ENCODE measurements at places on chromosomes 3 and 15.

DNA sequence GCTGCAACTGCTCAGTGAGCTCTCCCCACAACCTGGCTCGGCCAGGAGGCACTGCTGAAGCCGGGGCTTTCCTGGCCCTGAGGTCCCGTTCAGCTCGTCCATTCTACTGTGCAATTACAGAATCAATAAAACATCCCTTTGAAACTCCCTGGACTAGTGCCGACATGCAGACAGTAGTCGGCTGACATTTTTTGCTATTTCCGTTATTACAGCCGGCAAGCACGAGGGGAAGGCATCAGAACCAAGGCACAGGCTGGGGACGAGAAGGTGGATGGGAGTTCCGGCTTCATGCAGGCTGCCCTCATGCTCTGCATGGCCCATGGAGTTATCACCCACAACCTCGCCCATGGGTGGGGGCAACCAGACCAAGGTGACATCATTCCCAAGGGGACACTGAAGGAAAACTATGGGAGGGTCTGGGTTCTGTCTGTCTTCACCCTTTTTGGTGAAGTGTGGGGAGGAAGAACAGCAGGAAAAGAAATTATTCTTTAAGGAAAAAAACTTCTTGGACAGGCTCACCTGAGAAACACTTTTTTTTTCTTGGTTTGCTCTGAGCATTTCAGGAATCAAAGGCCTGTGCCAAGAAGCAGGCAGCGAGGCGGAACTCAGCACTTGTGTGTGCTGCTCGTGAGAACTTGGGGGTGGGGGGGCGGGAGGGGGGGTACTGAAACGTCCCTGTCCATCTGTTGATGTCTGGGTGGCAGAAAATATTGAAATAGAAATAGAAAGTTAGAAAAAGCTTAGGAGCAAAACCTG, 154.5 kb downstream of the FOXP1 start:
- no peak for DNase-seq

DNA sequence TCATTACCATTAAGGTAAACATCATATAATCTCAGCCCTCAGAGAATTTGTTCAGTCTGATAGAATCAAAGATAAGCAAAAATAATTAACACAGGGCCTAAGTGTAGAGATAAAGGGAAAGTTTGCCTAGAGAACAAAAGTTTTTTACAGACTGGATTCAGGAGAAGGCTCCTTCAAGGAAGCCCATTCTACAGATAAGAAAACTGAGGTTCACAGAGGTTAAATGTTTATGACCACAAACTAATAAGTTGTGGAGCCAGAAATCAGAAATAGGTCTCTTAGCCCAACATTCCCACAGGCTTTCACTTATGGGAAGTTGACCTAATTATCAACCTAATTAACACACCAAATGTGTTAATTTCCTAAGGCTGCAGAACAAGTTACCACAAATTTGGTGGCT, 110.7 kb downstream of the ZMAT3 start:
- DNase-seq = no peak

- no peak for DNase-seq
Measured at GRCh38 chr3:170584585-170585007, 1.3 kb downstream of the SLC7A14 start.

DNA sequence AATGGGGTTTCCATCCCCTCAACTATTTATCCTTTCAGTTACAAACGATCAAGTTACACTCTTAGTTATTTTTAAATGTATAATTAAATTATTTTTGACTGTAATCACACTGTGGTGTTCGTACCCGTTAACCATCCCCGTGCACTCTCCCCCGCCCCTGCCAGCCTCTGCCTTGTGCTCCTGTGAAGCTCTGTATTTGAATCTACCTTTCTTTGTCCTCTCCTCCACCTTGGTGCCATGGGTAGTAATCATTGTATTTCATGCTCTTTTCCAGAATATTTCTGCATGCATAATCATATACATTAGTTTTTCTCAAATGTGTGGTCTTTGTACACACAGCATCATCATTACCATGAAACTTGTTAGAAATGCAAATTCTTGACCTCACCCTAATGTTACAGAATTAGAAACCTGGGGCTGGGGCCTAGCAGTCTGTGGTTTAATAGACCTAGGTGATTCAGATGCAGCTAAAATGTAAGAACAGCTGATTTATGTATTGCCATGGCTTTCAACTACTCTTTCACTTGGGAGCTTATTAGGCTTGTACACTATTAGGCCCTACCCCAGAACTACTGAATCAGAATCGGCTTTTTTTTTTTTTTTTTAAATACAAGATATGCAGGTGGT, 91.5 kb downstream of the STT3B start:
- DNase-seq = no peak

GRCh38 chr3:80586338-80586737, 818.5 kb upstream of the ROBO1 start:
- no peak for DNase-seq
